ENCODE measurements at places on chromosomes 7 and 10.

GRCh38 chr7:85215098-85215497 lies 28.2 kb upstream of the SEMA3D start:
- DNase-seq = no peak

GRCh38 chr10:124632064-124632531 lies 112.1 kb downstream of the FAM53B start:
- DNase-seq = peak; percentile 31

DNA sequence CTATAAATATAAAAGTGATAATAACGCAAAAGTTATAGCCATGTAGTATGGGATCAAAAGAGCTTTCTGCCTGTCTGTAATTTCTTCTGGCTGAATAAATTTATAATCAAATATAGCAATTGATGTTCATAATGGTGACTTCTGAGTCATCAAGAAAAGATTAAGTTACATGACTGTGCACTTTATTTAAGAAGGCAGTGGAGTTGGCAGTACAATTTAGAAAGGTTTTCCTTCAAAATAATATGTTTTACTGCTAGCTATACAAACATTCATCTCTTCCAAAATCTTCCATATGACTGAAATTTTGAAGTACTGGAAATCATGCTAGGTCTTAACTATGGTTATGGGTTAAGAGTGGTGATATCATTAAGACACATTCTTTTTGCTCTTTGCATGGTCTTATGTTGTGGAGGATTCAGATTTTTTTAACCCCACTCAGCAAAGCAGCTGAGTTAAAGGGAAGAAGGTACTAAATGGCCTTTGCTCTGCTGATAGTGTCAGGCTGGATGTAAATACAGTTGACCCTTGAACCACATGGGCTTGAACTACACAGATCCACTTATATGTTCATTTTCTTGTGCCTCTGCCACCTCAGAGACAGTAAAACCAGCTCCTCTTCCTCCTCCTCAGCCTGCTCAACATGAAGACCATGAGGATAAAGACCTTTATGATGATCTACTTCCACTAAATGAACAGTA lies 323.6 kb downstream of the BBS9 start:
- no peak for DNase-seq

- DNase-seq = peak; percentile 76
Measured at GRCh38 chr10:13831711-13832141, 245.0 kb downstream of the PRPF18 start.

DNA sequence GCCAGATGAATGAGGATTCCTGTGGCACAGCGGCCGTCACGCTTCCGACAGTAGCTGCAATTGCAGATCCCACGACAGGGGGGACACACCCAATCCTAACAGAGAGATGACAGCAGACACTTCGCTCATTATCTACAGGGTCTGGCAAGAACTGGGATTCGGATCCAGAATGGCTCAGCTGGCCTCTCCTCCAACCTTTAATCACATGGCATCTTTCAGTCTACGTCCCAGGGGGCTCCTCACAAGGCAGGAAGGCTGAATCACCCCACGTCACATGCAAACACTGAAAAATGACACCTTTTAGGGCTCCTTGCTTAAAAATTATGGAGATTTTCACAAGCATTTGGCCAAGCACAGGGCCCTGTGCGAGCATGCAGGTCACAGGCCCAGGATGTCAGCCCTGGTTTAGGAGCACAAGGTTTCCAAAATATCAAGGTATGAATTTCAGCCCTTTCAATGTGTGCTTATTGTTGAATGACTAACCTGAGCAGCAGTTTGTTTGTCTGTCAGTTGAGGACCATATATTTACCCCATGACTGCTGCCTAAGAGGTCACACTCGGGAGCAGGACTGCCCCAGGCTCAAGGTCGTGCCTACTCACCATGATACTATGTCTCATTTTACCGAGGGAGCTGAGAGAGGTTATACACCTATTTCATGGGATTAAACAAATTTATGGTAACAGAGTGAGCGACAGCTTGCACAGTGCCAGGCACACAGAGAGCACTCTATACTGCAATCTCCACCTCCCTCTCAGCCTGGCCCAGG lies 42.5 kb downstream of the CDCA7L start:
- DNase-seq = no peak

DNA sequence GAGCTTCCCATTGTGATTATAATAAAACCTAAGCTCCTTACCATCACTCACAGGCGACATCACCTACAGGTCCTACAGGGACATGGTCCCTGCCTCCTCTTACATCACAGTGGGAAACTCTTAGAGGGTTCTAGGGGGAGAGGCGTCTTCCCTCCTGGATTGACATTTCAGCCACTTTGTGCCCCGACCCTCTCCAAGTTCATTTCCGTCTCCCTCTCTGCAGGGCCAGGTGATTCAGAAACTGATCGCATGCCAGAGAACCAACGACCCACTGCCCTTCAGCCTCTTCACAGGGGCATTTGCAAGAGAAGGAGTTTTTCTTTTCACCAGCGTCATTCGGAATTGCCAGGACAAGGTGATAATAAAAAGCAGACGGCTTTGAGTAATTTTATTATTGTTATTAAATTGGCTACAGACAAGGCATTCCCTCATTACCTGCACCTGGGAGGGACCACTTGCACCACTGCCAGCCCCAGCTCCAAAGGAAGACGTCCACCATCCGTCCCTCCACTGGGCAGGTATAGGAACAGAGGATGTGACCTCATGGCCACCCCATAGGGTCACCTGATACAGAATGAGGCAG lies 85.8 kb upstream of the CUX1 start:
- DNase-seq = no peak

- DNase-seq = no peak
Measured at GRCh38 chr10:51215951-51216834, 141.9 kb downstream of the PRKG1 start.
